ENCODE measurements at places on chromosomes 6 and 20.

- DNase-seq, result no peak
These were observed 100.9 kb downstream of the HFE start for GRCh38 chr6:26187981-26188635.

DNA sequence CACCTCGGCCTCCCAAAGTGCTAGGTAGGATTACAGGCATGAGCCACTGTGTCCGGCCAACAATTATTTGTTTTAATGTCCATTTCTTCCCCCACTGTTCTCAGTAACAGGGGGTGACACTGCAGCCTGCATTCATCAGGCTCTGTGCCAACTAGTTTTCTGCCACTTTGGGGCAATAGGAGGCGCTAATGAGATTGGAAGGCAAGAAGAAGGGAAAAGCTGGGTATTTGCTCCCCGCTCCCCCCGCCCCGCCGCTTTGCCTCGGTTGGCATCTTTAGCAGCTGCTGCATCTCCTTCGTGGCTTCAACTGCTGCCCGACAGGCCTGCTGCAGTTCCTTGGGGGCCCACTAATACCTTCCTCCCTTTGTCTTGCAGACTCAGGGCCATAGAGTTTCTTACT, 35.0 kb upstream of the MDGA1 start:
- peak; percentile 50 for DNase-seq

DNA sequence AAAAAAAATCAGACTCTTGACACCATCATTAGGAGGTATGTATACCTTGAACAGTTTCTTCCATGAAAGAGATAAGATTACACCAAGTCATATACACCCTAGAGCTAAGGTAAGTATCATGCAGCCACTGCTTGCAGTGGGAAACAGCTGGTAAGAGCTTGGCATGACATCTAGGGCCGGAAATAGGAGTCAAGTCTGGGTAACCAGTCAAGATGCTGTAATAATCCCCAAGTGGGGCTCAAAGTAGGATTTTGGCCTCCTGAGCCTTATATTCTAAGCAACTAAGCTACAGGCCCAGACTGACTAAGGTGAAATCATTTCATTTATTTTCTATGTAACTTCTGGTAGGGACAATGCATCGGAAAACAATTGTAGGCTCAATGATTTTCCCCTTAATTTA, 23.9 kb downstream of the TRERF1 start:
- DNase-seq, result no peak

GRCh38 chr20:56816349-56816748, 187.2 kb downstream of the TFAP2C start:
- no peak for DNase-seq

DNA sequence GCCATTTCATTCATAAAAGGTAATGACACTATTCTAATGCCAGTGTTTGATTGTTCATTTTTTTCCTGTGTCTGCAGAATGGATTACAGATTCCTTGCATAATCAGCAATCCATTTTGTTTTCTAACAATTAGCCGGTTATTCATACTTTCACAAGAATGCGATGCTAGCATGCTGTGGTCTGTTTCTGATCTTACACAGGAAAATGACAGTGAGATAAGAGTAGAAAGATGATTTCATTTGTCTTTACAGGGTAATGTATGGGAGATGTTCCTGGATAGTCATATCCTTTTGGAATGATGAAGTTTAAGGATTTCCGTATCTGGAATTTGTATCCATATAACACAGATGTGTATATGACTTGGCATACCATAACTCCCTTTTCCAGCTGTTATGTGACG, 207.3 kb downstream of the FARS2 start:
- no peak for DNase-seq

Measured in H9 (cell line).